NCI-H1417 (cell line): ENCODE measurements at places on chromosomes 7 and 10.
A peak's percentile ranks its signal among the peaks of the same experiment; 100 is the strongest.

GRCh38 chr10:9158675-9159074, 1104.2 kb downstream of the GATA3 start:
- DNase-seq: no peak

- DNase-seq: peak; percentile 74
These were observed 678 bp downstream of the SH2B2 start for GRCh38 chr7:102287111-102287980.

DNA sequence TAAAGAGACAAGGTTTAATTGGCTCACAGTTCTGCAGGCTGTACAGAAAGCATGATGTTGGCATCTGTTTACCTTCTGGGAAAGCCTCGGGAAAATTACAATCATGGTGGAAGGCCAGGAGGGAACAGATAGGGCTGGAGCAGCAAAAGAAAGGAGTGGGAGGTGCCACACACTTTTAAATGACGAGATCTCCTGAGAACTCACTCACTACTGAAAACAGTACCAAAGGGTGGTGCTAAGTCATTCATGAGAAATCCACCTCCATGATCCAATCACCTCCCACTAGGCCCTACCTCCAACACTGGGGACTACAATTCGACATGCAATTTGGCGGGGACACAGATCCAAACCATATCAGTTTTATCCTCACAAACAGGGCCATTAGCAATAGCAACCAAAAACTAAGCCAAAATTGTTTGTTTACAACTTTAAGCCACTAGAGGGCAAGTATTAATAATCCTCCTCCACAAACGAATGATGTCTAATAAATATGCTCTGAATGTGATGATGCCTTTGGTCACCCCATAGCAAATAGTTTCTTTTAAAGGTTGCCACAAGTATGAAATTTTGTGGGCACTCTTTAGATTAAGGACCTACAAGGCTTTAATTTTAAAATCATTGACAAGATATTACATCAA, 129.2 kb upstream of the NRBF2 start:
- DNase-seq: no peak

- no peak for DNase-seq
These were observed 115.1 kb downstream of the GNAI1 start for GRCh38 chr7:80249619-80250295.

DNA sequence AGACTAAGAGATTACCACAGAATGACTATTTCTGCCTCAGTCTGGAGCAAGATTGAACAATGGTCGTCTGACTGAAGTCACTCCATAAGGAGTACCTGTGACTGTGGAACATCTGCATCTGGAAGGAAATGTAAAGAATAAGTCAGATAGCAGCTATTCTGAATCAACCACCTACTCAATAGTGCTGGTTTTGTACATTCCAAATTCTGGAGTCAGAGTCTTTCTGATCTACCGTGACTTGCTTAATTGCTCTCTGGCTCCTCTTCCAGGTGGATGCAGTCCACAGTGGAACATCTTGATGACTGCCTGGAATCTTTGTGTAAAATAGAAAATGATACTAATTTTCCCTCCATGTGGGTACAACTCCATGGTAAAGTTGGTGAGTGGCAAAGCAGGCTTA, 156.3 kb upstream of the SEMA3C start:
- DNase-seq: no peak

DNA sequence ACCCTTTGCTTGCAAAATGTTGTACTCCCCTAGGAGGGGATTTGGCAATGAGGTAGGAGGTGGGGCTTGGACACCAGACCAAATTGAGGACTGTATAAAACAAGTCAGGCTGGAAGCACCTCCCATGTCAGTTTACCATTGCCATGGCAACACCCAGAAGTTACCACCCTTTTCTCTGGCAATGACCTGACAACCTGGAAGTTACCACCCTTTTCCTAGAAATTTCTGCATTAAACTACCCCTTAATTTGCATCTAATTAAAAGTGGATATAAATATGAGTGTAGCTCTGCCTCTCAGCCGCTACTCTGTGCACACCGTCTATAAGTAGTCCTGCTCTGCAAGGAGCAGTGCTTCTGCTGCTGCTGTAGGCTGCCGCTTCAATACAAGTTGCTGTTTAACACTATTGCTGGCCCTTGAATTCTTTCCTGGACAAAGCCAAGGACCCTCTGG, 7.8 kb upstream of the BLNK start:
- no peak for DNase-seq

GRCh38 chr7:47300472-47301104, 281.3 kb downstream of the TNS3 start:
- no peak for DNase-seq

- no peak for DNase-seq
These were observed 140.7 kb downstream of the ADARB2 start for GRCh38 chr10:1596482-1597099.

DNA sequence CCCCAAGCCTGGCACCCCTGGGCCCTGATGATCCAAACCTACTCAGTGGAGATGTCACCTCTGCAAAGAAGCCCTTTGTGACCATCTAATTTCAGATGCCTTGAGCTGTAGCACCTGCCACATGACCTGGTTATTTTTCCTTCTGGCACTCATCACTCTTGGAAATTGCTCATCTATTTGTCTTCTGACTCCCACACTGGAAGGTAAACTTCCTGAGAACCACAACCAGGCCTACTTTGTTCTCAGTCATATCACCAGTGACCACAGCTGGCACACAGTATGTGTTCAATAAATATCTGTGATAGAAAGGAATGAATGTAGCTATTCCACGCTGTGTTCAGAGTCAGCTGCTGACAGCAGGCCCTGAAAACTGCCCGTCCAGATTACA, 97.1 kb downstream of the SH3PXD2A start:
- no peak for DNase-seq

DNA sequence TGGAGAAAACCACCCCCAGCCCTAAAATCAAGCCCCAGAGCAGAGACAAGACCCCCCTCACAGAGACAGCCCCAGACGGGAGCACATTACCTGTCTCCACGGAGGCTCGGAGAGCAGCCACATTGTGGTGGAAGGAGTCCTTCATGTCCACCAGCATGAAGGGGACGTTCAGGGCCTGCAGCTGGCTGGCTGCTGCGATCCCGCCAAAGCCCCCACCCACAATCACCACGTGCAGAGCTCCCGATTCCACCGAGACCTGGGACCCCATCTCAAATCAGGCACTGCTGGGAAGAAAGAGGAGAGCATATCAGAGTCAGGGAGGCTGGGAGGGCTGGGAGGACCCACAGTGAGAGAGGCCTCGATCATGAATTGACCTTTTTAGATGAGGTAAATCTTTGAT, 8.8 kb downstream of the AIFM2 start:
- DNase-seq: no peak

DNA sequence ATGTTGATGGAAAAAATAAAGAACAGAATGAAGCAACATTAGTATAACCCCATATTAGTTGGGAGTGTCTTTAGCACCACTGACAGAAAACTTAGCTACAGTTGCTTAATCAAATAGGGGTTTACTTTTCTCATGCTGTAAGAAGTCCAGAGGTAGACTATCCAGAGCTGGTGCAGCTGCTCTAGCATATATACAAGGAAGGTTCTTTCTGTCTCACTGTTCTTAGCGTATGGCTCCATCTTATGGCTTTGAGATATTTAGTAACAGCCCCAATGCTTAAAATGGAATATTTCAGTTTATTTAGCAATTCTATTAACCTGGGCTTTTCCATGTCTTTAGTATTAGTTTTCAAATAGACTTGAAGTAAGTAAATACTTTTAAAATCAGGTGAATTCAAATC, 15.2 kb upstream of the WNT2 start:
- DNase-seq: no peak

- DNase-seq: no peak
These were observed 71.2 kb downstream of the GRID1 start for GRCh38 chr10:86295351-86295750.

DNA sequence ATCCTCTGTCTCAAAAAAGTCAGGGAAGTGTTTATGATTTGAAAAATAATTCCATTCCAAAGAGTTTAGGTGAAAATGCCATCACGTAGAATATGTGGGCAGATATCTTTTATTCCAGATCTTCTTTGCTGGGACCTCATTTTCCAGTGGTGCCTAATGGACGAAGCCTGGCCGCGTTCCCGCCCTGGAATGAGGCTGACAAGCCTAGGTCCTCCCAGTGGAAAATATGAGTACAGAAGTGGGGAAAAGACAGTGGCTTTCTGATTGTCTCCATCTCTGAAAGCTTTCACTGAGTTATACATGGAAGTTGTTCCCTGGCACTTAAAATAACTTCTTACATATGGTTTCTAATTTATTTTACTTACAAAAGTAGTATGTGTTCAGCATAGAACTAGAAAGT, 139.4 kb downstream of the TACC2 start:
- DNase-seq: no peak
